NCI-H345 (cell line): ENCODE measurements at places on chromosomes 3 and 15.

DNA sequence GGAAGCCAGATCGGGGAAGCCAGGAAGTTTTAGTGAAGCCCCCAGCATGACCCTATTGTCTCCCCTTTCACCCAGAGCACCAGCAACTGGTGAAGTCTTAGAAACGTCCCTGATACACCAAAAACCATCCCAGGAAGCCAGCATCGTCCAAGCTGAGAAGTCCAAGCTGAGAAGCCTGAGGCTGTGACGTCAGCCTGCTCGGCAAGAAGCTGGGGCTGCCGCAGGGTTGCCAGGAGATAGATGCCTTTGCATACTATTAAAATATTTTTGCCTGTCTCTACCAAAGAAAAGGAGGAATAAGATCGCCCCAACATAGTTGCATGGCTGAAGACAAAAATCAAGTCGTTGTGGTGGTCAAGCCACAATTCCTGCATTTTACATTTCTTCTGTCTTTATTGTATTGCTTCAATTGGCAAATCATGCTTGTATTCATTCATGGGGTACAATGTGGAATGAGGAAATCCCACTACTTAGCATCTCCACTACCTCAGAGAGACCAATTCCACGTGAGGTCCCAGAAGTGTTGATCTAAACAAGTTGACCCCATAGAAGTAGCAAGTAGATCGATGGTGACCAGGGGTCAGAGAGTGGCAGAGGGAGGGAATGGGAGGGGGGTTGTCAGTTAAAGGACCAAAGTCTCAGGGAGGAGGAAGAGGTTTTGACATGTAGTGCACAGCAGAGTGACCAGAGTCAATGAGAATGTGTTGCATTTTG is 19.6 kb upstream of the EMC3 start:
- no peak for DNase-seq

GRCh38 chr3:8980756-8981257 is 17.5 kb upstream of the RAD18 start:
- DNase-seq, result no peak

DNA sequence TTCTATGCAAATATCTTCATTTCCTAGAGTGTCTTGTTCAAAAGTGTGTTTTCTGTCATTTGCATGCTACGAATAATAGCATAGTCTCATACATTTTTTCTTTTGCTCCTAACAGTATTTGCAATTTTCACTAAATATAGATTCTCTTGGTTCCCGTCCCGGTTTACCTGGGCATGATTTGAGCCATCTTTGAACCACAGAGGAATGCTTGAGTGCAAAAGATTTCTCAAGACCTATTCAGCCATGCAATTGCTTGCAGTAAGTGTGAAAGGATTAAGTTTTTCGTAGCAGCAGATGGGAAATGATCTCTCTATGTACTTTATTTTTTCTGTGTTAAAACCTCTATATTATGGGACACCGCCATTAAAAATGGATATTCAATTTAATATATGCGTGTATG is 733.0 kb downstream of the ZPLD1 start:
- no peak for DNase-seq

DNA sequence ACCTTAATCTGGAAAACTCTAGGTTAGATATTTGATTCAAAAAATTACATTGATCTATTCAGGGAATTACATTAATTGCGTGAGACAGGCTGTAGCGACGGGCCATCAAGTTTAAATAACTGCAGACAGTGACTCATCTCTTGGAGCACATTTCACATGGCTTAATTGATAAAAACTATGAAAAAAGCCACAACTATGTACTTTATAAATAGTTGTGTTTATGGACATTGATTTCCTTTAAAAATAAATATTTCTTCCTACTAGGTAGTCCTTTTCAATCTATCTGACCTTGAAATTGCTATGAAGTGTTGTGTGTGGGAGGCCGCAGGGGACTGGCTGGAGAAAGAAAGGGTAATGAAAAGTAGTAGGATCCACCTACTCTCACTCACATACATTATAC is 157.8 kb downstream of the IL1RAP start:
- no peak for DNase-seq

DNA sequence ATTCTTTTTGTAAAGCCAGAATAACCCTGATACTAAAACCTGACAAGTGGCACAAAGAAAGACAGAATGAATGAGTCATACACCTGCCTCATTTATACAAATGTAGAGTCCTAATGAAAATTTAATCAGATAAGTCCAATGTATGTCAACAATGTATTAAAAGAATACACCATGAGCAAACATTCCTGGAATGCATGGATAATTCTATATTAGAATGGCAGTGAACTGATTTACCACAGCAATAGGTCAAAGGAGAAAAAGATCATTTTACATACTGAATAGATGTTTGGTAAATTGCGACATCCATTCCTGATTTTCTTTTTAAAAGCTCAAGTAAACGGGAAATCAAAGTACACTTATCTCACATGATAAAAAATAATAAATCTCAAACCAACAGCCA is 11.2 kb upstream of the LOXL1 start:
- no peak for DNase-seq

- no peak for DNase-seq
Measured at GRCh38 chr3:133514418-133514817, 59.1 kb upstream of the CDV3 start.

GRCh38 chr15:90870354-90871138 is 2.2 kb downstream of the FURIN start:
- DNase-seq, result no peak

GRCh38 chr3:34109846-34110245 is 311.4 kb downstream of the PDCD6IP start:
- no peak for DNase-seq
